Activated naive CD8-positive, alpha-beta T cell treated with anti-CD3 and anti-CD28 coated beads, Interleukin-2, amount 50 U/mL, for 24 hours (primary cell): ENCODE measurements at places on chromosomes 2 and 18.

DNA sequence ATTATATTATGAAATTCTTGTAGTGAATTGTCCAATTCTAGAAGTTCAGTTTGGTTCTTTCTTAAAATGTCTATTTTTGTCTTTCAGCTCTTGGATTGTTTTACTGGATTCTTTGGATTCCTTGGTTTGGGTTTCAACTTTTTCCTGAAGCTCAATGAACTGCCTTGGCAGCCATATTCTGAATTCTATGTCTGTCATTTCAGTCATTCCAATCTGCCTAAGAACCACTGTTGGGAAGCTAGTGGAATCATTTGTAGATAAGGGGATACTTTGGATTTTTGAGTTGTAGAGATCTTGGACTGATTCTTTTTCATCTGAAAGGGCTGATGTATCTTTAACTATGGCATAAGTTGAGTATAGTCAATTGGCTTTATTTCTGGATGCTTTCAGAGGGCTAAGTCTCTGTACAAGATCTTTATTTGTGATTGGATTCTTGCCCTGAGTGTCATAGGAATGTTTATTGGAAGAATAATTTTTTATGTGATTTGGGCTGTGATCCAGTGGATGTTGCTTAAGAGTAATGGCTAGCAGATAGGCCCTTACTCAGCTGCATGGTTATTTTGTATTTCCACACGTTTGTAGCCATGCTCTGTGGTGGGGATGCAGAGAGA lies 42.3 kb downstream of the SERPINB7 start:
- DNase-seq, result no peak

DNA sequence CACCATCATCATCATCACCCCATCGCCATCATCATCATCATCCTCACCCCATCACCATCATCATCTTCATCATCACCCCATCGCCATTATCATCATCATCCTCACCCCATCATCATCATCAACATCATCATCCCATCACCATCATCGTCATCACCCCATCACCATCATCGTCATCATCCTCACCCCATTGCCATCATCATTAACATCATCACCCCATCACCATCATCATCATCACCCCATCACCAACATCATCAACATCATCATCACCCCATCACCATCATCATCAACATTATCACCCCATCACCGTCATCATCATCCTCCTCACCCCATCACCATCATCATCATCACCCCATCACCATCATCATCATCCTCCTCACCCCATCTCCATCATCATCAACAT lies 151.0 kb downstream of the DNER start:
- DNase-seq, result no peak

- DNase-seq, result no peak
Measured at GRCh38 chr2:223884399-223884798, 47.0 kb upstream of the AP1S3 start.

- peak; percentile 32 for DNase-seq
Measured at GRCh38 chr18:69885841-69886531, 61.7 kb downstream of the CD226 start.

- DNase-seq, result no peak
Measured at GRCh38 chr2:18723219-18723618, 133.8 kb upstream of the NT5C1B start.

DNA sequence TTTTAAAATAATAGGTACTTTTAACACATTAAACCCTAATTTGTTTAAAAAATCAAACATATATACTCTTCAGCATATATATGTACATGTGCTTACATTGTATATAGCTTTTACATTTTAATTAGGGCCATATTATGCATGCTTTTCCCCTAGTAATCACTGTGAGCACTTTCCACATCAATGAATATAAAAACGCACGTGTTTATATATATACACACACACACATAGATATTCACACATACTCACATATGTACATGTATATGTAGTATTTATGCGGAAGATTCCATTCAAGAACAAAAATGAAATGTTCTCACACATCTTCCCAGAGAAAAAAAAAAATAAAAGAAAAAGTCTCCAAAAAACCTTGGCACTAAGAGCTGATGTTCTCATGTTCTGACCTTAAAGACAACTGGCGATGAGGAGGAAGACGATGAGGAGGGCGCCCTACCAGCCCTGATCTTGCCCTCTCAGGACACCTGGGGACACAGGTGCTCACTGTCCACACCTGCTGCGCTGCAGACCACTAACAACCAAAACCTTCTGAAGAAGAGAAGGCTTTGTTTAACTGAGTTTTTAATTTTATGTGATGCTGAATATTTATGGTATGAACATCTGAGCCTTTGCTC lies 184.7 kb downstream of the HDAC4 start:
- DNase-seq, result no peak

DNA sequence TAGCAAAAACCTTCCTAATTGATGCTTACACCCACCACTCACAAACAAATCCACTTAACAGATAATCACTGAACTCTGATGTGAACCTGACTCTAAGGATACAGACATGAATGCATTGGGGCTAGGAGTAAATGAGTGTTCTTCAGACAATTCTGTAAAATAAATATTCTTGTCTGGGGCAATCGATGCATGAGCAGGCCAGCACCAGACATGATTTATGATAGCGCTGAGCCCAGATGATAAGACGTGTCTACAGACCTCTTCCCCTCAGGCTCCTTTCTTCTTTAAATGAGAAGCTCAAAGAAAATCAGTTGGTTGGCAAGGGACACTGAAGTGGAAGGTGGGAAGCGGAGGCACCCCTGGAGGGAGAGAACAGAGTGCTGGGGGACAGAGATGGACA lies 27.3 kb upstream of the BIN1 start:
- no peak for DNase-seq

GRCh38 chr2:235747786-235748091 lies 253.9 kb downstream of the AGAP1 start:
- no peak for DNase-seq

- DNase-seq, result peak; percentile 33
Measured at GRCh38 chr2:69770193-69770702, 28.3 kb downstream of the ANXA4 start.

DNA sequence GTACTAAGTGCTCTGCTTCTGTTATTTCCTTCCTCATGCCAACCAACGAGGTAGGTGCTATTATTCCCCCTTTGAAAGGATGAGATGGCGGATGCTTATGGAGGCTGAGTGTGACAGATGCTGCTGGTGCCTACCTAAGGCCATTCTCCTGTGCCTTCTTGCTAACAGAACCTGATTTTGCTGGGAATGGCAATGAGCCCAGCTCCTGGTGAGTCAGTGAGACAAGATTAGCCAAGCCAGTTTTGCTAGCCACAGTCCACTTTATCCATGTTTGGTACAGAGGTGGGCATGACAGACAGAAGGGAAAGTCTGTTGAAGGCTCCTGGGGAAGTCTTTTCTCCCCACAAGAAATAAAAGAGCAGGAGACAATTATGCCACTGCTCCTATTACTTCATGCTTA lies 43.7 kb upstream of the TMEM163 start:
- DNase-seq, result no peak

- DNase-seq, result no peak
Measured at GRCh38 chr2:205786976-205787375, 104.7 kb downstream of the NRP2 start.

GRCh38 chr2:26816893-26817292 lies 31.0 kb downstream of the CENPA start:
- DNase-seq, result no peak

DNA sequence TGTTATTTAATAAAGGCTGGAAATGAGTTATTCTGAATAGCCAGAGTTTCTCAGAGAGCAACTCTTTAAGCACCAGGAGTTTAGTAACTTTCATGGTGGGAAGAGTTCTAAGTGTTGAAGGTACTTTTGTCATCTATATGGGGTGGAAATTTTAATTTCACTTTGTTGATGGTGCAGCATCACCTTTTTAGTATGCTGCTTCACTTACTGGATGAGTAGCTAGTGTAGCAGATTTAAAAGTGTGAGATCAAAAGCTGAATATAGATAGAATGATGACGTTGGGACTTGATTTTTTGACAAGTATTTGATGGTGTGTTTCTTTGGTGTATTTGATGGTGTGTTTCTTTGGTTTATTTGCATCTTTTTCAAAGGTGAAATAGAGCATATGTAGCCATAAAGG lies 47.3 kb downstream of the MAP4K4 start:
- DNase-seq, result no peak

DNA sequence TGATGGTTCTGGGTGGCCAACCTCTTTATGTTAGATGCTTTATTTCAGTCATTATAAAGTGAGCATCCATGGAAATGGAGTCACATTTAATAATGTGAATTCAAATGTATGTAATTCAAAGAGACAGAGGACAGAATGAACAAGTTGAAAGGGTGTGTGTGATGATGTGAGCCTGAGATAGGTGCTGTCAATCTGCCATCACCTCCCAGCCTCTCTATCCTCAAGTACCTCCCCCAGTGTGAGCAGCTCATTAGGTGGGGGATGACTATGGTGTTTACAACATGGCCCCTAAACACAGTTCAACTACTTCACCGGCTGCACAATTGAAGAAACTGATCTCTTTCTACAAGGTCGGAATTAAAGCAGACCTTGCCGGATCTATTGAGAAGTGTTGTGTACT lies 74.7 kb upstream of the IGFBP5 start:
- no peak for DNase-seq

- peak; percentile 22 for DNase-seq
Measured at GRCh38 chr18:23135550-23136325, 453 bp downstream of the CABLES1 start.

DNA sequence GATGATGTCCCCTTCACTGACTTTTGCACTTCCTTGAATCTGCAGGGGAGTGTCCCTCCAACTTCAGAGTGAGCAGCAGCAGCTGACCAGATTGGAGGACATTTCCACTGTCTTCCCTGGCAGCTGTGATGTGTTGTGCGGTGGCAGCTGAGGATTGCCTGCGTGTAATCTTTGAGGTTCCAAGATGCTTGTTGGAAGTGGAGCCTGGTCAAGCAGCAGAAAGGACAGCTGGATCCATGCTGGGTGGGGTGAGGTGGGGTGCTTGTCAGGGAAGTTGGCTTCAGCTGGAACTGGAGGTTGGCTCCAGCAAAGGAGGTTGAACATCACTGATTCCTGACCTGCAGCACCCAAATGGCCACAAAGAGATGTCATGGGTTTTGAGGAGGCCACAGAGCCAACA lies 64.8 kb downstream of the ST3GAL5 start:
- no peak for DNase-seq

- DNase-seq, result no peak
Measured at GRCh38 chr2:228681426-228681825, 499.9 kb upstream of the SPHKAP start.

DNA sequence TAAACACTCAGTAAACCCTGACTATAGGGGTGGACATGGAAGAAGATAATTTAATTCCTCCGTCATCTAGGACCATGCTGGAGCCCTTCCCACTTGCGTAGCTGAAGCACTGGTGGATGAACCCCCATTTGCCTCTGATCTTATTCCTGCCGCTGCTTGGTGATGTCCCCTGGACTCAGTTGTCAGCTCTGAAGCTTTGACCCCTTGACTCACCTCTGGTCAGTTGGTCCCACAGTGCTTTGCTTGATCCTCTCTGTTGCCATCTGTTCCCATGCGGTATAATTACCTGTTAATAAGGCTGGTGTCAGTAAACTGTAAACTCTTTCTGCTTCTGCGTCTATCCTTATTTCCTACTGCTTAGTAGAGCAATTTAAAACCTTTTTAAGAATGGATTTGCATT lies 126.9 kb downstream of the SPTBN1 start:
- no peak for DNase-seq

GRCh38 chr2:19038071-19039015 lies 320.1 kb downstream of the OSR1 start:
- no peak for DNase-seq

GRCh38 chr2:120396861-120397811 lies 51.2 kb downstream of the INHBB start:
- no peak for DNase-seq

DNA sequence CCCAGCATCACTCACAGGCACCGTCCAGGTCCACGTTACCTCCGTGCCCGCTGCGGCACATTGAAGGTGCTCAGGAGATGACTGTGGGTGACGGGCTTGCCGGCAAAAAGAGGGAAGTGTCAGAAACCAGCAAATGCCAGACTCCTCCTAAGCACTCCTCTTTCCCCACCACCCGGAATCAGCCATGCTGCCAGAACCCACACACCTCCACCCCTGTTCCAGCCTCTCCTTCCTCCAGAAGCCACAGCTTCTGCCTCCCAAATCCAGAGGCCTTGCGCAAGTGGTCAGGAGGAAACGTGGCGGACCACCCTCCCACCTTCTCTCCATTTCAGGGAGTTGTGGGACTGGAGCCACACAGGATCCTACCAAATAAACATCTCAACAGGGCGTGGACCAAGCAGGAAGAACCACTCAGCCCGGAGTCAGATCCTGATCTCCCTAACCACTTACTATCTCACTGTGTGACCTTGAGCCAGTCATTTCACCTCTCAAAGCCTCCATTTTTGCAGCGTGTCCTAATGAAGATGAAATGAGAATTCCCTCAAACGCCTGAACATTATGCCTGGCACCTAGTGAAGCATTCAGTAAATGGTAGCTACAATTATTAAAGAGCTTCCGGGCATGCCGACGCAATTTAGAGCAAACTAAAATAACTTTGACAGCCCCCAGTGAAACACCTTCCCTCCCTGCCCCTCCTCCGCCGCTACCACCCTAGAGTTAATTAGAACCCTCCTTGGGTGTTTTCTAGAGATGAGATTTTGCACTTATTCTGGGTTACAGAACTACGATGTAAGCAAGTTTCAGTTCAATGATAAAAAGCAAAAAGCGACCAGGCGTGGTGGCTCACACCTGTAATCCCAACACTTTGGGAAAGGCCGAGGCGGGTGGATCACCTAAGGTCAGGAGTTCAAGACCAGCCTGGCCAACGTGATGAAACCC lies 32.9 kb downstream of the SMAD7 start:
- DNase-seq, result no peak

DNA sequence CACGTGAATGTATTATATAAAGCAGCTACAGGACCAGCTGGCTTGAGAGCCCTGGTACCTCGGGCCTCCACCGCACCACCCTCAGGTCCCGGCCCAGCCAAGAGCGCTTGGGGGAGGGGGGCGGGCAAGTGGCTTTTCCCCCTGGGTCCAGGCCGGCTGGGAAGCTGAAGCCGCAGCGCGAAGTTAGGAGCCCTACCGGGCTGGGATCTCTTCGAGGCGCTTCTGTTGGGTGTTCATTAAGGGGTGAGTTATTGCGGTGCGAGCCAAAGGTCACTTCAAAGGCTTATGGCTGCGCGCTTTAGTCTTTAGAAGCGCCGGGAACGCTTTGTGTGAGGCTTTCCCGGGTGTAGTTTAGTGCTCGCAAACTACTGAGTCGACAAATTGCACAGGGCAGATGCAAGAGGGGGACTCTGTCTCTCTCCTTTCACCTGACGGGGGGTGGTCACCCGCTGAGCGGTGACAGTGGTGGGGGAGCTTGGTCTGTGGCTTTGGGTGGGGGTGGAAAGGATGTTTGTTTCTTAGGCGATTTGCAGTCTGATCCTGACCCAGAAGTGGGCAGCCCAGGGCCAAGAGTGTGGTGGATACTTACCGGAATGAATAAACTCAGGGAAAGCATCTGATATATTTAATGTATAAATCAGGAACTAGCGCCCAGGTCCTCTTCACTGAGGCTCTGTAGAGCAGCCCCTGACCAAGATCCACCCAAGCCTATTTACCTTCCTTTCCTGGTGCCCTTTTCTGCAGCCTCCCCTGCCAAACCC lies 6.0 kb downstream of the HOXD3 start:
- no peak for DNase-seq
